ENCODE measurements at places on chromosomes 5 and 9.
A peak's percentile ranks its signal among the peaks of the same experiment; 100 is the strongest.

GRCh38 chr5:104170926-104171325, 608.3 kb upstream of the NUDT12 start:
- no peak for DNase-seq

DNA sequence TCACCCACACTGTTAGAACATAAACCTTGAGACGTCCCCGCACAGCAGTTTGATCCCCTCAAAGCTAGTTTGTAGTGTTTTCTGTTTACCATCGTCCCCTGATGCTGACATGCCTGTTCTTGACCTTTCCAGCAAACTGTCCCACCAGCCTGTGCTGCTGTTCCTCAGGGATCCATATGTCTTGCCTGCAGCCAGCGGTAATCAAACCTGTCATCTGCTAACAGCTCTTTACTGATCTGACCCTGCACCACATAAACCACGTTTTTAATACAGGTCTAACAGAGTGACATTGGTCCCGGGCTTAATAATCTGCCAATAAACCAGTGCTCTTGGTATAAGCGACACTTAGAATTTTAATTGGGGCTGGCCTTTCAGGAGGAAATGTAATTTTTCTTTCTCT, 34.7 kb downstream of the PPIC start:
- no peak for DNase-seq

GRCh38 chr9:69054989-69055388, 19.4 kb downstream of the FXN start:
- DNase-seq = no peak

GRCh38 chr9:89539374-89539773, 41.5 kb upstream of the SEMA4D start:
- no peak for DNase-seq

GRCh38 chr5:123921193-123921592, 409.2 kb downstream of the CSNK1G3 start:
- no peak for DNase-seq

GRCh38 chr5:96569332-96569731, 92.8 kb upstream of the CAST start:
- no peak for DNase-seq

- no peak for DNase-seq
Measured at GRCh38 chr5:124474528-124475215, 271.8 kb downstream of the ZNF608 start.

DNA sequence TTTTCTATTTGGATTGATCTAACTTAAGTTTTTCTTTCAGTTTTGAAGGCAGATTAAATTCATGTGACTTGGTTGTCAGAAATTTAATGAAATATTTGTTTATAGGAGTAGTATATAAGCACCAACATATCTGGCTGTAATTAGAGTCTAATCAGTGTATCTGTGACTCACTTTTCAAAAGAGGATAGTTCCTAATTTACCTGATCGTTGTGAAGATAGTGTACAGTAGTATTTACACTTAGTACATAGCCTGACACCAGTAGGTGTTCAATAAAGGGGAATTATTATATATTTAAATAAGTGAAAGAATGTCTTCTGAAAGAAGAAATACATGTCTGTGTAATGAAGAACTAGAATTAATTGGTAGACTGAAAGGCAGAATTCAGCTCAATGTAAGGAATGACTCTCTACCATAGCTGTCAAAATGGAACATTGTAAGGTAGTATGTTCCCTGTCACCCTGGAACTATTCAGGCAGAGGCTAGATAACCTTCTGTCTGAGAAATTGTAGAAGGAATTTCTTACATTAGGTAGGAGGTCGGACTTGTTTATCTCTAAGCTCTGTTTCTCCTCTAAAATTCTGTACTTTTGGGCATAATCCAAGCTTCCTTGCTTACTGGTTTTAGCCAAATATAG, 8.6 kb downstream of the TGFBR1 start:
- DNase-seq = no peak

DNA sequence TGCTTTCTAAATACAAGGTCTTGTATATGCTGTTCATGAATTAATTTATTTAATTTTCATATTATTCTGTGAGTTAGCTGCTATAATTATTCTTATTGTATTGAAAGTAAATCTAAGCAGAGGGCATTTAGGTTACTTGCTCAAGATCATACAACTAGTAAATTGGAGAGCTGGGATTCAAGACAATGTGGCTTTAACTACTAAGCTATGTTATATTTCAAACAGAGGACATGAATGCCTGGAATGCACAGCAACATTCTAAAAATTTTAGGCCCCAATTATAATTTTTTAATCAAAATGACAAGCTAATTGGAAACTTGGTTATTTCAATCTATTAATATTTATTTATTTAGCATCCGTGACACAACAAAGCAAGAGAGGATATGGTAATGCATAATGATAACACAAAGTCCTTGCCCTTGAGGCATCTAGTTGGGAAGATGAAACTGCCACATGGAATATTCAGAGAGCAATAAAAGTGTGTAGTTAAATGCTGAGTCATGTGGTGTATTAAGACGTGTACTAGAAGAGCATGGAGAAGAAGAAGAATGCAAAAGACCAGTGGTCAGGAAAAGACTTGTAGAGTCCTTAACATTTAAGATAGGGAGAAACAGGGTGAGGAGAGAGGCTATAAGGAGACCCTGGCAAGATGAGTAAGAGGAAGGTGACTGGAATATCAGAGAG, 24.4 kb downstream of the CTXN3 start:
- DNase-seq = no peak

DNA sequence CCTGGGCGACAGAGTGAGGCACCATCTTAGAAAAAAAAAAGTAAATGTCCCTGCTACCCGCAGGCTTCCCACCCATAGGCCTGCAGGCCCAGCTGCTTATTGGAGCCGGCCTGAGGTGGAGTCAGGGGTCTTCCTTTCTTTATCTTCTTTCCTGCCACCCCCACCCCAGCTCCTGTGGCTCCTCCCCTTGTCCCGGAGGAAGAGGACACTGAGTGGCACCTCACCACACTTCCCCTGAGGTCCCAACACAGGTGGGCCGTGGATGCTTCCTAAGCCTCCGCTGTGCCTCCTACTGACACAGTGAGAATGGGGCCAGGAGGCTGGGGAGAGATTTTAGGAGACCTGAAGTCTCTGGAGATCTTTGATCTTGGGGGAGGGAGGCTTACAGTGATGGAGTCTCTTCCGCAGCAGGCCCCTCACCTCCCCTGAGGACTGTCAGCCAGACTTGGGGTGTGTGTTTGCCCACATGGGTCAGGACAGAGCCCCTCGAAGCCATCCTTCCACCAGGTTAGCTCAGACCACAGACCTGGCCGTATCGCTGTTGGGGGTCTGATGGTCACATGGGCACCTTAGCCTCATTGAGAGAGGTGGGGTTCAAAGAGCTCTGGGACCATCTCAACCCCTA, 135.4 kb upstream of the IER5L start:
- no peak for DNase-seq

DNA sequence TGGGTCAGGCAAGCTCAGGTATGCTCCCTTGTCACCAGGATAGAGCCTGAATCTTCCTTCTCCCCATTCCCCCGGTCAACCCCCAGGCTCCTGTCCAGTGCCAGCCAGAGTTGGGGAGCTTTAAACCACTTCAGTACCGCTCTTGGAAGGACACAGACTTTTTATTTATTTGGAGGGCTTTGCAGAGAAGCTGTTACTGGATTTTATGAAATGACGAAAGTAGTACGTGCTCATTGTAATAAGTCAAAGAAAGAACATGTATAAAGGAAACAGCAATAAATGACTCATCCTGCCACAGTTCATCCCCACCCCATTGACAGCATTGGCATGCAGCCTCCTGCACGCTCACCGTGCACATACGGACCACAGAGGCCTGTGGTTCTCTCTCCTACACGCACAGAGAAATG, 230.3 kb downstream of the AUH start:
- peak; percentile 83 for DNase-seq

GRCh38 chr5:77155179-77155785, 55.2 kb upstream of the PDE8B start:
- no peak for DNase-seq

DNA sequence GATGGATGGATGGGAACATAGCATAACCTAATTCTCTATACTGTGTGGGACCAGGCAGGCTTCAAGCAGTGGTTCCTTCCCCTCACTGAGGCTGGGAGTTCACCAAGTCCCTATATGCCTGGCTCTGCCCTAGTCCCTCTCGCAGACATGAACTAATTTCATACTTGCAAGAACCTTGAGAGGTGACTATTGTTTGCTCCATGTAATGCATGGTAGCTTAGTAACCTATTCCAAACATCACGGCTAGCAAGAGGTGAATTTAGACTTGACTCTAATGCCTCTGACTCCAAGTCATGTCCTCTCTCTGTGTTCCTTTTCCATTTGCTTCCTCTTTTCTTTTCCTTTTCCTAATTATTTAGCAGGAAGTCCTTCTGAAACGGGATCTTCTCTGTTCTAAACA, 25.9 kb upstream of the ERMP1 start:
- no peak for DNase-seq

- no peak for DNase-seq
Measured at GRCh38 chr5:112012104-112012503, 255.1 kb upstream of the NREP start.

GRCh38 chr5:22855824-22856223, 2.7 kb upstream of the CDH12 start:
- DNase-seq = no peak

- DNase-seq = no peak
Measured at GRCh38 chr5:38346593-38346992, 88.2 kb downstream of the EGFLAM start.

DNA sequence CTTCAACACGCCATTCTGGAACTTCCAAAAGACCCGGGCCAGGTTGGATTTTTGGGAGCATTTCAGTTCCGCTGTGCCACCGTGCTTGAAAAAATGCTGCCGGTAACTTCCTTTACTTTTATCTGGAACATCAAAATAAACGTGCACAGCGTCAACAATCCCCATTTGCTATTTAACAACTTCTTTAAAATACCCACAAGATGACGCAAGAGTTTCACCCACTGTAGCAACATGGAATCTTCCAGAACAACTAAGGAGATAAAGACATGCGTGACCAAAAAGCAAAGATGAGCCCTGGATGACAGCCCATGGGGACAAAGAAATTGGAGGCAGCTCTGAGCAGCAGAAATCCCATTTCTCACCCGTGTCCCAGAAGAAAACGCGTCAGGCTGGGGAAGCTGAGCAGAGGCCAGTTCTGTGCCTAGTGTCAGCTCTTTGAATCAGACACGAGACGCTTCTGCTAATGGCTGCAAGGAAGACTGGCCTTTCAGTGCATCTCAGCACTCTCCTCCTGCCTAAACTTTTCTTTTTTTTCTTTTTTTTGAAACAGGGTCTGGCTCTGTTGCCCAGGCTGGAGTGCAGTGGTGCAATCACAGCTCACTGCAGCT, 61.3 kb downstream of the SECISBP2 start:
- DNase-seq = no peak

GRCh38 chr5:158382473-158382872, 523.5 kb upstream of the CLINT1 start:
- peak; percentile 9 for DNase-seq

DNA sequence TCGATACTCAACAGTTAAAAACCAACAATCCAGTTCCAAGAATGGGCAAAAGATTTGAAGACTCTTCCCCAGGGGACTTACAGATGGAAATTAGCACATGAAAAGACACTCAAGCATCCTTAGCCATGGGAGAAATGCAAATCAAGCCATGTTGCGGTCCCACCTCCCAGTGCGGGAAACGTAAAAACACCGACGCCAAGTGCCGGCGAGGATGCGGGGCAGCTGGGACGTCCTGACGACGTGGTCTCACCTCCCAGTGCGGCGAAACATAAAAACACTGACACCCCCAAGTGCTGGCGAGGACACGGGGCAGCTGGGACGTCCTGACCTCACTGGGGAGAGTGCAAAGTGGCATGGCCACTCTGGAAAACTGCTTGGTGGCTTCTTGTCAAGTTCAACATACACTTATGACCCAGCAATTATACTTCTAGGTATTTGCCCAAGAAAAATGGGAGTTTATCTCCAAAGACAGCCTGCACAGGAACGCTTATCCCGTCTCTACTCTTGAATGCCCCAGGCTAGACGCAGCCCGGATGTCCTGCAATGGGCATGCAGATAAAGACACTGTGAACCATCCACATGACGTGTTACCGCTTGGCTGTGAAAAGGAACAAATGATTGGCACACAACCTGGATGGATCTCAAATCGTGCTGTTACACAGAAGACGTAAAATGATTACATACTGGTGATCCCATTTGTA, 60.1 kb upstream of the UBAC1 start:
- DNase-seq = no peak

DNA sequence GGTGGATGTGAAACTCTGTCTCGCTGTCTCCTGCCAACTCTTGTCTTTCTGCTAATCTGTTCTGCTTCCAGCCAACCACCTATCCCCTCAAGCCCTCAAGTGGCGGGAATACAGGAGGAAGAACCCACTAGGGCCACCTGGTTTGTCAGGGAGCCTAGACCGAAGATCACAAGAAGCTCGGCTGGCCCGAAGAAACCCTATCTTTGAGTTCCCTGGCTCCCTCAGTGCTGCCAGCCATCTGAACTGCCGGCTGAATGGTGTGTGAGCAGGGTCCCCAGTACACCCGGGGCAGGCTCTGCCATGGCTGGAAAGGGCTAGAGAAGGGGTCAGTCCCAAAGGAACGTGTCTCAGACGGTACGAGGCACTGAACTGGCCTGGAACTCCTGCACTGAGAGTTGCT, 49.2 kb upstream of the TESK1 start:
- no peak for DNase-seq

DNA sequence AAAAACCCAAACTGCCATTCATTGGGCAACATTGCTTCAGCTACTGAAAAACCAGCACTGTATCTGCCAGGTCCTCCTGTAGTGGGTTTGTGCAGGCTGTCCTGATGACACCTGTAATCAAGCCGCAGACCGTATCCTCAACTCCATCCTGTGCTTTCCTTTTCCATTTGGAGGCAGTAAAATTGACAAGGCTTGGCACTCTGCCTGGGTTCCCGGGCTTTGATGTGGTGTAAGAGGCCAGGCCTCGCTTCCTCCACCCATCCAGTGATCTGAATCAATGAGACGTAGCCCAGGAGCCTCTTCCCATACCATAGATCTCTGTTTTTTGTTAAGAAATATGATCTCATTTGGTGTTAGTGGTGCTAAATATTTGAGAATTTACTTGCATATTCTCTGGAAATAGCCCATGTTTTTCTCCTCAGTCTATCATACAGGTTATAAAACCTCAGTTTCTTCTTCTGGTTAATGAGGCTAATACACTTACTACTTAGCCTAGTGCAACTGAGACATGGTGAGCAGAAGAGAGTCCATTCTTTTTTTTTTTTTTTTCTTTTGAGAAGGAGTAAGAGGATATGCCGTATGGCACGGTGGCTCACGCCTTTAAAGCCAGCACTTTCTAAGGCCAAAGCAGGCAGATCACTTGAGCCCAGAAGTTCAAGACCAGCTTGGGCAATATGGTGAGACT, 34.8 kb downstream of the LSM11 start:
- DNase-seq = no peak
